ENCODE measurements at places on chromosomes 2 and 18.

DNA sequence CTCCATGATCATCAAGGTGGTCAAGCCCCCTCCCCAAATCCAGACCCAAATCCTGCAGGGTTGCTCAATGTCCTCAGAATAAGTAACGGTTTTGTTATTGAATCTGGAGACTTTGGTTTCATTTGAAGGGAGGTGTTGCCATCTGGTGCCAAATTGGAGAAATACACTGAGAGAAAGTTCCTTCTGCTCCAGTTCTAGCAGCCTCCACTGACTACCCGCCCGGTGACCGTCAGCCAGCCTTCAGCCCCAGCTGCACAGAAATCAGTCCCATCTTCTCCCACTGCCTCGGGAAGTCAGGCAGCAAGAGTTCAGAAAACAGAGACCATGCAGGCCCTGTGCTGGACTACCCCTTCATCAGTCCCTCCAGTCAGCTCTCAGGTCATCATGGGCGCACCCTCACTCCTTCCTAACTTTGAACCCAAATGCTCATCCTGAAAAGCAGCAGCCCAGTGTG is 38.7 kb downstream of the PKDCC start:
- peak; percentile 84 for DNase-seq

DNA sequence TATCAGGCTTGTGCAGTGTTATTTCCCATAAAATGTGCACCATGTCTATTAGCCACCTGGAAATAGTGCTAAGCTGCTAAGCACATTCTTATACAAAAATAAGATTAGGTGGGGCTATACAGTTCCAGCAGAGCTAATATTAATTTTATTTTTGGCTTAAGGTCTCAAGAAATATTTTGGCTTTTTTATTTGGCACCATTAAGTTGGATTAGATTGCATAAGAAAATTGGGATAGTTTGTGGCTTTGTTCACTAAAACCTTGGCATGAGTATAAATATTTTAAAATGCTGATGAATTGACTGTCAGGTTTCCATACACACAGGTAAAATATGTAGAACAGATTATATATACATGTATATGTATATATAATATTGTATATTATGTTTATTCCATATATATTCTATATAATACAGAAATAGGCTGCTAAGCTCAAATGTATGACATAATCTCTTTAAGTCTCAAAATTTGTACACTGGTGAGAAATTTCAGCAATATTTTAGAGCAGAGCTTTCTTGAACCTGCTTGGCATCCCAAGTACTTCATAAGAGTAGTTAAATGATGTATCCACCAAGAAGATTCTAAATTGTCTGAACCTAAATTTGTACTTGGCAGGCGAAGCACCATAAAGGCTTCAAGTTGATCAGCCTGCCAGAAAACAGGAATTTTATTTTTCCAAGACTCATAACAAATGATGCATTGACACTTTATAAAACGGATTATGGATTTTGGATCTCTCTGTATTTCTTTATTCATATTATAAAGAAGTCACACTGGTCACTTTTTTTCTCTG is 32.6 kb downstream of the CCDC102B start:
- DNase-seq = no peak

DNA sequence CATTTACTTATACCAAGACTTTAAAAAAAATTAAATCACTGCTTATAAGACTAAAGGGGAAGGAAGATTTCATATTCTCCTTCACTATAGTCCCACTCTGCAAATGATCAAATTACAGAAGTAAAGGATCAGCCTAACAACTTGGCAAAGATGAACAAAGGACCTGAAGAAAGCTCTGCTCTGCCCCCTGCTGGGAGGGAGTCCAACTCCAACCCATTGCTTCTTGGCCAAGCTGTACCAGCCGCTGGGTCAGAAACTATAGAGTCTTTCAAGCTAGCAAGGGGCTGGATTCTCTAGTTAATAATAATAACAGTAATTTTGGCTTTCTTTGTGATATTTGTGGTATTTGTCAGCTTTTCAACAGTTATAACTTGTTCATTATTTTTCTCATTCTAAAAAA is 927.0 kb upstream of the CRIM1 start:
- peak; percentile 21 for DNase-seq

DNA sequence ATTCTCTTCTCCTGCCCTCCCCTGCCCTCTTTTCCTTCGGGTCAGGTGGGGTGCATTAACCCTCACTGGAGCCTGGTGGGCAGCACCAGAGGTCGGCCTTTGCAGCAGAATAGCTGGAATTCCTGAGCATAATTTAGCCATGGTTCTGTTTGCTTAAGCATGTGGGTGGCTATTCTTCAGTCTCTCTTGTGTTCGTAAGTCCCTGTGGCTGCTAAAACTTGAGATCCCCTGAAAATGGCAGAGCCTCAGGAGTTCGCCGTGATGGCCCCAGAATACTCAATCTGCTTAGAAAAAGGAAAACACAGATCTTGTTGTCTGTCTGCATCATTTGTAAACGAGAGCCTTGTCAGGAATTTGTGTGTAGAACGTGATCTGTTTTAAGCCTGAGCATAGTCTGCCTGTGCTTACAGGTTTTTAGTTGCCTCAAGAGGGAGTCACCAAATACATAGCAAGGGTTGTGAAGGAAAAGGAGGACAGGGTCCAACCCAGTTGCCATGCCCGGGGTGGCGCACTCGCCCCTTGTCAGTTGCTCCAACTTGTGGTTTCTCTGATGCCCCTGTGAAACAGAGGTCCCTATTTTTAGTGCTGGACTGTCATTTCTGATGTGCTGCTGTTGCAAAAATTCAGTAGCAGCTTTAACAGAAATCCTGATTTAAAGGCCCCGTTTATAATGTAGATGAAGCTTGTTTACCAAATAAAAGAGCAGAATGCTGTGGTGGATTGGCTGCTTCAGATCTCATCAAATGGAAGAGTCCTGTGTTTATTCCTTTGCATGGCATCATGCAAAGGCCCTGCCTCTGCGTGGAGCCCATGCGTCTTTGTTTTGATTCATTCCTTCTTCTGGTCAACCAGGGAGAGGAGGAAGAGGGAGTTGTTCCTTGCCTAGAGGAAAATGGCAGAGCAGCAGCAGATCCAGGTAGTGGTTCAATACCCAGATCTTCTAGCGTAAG is 74.8 kb downstream of the WDSUB1 start:
- DNase-seq = peak; percentile 49

GRCh38 chr2:180761224-180761623 is 219.2 kb upstream of the UBE2E3 start:
- DNase-seq = peak; percentile 84

DNA sequence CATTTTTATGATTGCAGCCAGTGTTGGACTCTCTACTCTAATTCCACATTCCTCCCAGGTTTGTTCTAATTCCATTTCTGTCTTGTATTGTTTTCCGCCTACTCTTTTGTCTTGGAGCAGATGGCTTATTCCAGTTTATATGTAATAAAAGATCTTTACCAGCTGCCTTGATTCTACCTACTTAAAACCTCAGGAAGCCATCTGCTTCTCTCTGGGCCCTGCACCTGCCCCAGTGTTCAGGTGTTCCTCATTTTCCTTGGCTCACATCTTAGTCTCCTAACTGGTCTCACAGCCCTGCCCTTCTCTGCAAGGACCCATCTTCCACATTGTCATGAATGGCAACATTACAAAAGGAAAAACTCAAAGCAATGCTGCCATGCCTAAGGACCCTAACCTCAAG is 21.0 kb upstream of the IL37 start:
- DNase-seq = no peak

GRCh38 chr2:658426-658825 is 18.8 kb downstream of the TMEM18 start:
- DNase-seq = no peak

- peak; percentile 38 for DNase-seq
Observed at GRCh38 chr18:55301824-55302166, 286.2 kb downstream of the TCF4 start.

GRCh38 chr2:196513796-196514526 is 125.6 kb upstream of the CCDC150 start:
- DNase-seq = no peak

GRCh38 chr18:35525795-35526494 is 28.2 kb upstream of the INO80C start:
- no peak for DNase-seq

GRCh38 chr18:72504866-72505265 is 39.3 kb downstream of the CBLN2 start:
- DNase-seq = no peak

GRCh38 chr2:112884869-112885505 is 26.0 kb upstream of the IL37 start:
- peak; percentile 34 for DNase-seq

DNA sequence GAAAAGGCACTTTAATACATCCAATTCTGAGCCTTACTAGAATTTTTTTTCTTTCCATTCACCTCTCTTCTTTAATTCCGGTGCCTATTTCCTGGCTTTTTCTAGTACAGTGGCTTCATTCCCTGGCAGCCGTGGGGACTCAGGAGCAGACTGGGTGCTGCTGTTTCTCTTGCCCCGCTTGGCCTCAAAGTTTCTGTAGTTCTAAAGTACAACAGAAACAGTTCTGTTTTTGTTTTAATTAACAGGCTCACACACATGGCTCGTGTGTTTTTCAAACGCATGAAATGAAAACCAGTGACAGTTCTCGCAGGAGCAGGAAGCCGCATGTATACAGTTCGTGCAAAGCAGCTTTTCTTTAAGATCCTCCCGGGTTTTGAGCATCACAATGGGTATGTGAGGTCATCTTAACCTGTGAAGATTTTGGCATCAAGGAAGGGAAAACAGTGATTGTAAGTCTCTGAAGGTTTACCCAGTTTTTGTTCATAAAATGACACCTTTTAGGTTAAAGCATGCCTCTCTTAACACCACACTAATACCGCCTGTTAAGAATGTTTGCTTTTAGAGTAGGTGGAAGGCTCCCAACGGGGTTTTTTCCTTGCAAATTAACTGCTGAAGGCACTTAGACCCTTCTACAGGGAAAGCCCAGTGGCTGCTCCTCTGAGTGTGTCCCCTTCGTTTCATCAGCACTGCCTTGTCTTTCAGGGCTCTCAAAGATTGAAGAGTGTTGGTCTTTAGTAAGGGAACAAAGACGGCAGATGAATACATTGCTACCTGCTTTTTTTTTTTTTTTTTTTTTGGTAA is 5.8 kb downstream of the FZD7 start:
- no peak for DNase-seq

DNA sequence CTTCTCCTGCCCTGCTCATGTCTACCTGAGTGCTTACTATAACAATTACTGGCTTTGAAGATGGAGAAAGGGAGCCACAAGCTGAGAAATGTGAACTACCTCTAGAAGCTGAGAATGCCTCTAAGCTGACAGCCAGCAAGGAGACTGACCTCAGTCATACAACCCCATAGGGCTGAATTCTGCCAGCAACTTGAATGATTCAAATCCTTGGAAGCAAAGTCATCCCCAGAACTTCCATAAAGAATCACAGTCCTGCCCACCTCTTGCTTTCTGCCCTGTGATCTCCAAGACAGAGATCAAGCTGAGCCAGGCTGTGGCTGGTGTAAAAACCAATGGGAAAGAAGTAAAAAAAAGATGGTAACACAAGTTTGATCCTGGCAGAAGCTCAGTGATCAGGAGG is 288.2 kb upstream of the SPHKAP start:
- no peak for DNase-seq

DNA sequence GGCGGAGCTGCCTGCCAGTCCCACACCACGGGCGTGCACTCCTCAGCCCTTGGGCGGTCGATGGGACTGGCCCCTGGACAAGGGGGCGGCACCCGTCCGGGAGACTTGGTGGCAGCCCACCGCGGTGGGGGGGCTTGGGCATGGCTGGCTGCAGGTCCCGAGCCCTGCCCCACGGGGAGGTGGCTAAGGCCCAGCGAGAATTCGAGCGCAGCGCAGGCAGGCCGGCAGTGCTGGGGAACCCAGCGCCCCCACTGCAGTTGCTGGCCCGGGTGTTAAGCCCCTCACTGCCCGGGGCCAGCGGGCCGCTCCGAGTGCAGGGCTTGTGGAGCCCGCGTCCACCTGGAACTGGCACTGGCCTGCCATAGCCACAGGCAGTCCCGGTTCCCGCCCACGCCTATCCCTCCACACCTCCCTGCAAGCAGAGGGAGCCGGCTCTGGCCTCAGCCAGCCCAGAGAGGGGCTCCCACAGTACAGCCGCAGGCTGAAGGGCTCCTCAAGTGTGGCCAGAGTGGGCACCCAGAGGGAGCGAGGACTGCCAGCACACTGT is 742.9 kb upstream of the DDX18 start:
- DNase-seq = no peak
